ENCODE measurements at places on chromosomes 4 and X.

- DNase-seq: no peak
These were observed 40.9 kb upstream of the HMX1 start for GRCh38 chr4:8912506-8912905.

DNA sequence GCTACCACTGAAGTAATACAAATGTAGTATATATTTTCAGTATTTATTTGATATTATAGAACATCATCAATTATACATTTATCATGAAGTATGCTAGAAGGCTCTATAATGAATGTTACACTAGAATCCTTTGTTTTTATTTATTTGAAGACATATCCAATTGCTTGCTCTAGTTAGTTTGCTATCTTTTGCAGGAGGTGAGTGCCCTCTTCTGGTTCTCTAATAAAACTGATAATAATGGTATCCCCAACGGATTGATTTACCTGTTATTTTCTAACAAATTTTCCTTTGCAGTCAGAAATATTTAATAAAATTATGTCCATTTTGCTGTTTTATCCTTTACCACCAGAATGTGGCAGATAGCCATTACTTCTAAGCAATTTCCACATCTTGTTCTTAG, 274.3 kb upstream of the TACR3 start:
- no peak for DNase-seq

GRCh38 chrX:134885336-134886001, 105.3 kb upstream of the SMIM10 start:
- DNase-seq: no peak

DNA sequence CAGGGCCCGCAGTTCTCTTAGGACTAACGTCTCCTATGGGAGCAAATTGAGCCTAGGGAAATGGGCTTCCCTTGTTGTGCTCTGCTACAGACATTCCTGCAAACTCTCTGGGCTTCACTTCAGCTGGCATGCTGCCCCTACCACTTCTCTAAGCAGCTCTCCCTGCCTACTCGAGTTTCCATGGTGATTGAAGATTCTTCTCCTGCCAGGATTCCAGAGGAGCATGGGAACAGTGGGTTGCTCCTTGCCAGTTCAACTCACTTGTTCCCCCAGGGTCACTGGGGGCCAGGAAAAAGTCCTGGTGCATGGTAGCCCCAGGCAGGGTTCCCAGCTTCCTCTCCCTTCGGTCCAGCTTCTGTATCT, 21.1 kb upstream of the WDR17 start:
- DNase-seq: no peak

- DNase-seq: no peak
These were observed 68.6 kb upstream of the ADGRG2 start for GRCh38 chrX:19190902-19191301.

DNA sequence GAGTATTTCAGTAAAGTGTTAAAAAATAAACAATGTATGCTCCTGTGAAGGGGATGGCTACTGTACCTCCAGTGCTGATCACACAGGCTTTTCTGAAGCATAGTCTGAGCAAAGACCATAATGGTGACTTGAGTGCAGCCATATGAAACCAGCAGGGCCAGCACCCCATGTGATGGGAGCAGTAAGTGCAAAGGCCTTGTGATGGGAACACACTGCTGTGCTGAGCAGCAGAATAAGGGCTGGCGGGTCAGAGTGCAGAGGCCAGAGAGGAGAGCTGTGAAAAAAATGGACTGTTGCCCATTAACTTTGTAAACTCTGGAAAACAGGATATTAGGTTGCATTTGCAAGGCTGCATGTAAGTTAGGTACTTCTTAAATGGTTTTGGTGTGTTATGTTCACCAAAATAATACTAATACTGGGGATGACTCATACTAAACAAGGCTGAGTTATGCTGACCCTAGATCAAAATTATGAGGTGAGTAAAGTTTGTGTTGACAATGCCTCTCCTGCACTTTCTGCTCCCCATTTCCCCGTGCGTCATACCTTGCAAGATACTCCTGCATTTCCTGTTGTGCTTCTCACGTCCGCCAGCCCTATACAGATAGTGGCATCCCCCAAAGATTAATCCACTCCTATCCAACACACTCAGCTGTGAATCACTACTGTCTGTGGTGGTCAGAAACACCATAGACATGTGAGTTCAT, 67.0 kb upstream of the FAM9A start:
- DNase-seq: no peak

DNA sequence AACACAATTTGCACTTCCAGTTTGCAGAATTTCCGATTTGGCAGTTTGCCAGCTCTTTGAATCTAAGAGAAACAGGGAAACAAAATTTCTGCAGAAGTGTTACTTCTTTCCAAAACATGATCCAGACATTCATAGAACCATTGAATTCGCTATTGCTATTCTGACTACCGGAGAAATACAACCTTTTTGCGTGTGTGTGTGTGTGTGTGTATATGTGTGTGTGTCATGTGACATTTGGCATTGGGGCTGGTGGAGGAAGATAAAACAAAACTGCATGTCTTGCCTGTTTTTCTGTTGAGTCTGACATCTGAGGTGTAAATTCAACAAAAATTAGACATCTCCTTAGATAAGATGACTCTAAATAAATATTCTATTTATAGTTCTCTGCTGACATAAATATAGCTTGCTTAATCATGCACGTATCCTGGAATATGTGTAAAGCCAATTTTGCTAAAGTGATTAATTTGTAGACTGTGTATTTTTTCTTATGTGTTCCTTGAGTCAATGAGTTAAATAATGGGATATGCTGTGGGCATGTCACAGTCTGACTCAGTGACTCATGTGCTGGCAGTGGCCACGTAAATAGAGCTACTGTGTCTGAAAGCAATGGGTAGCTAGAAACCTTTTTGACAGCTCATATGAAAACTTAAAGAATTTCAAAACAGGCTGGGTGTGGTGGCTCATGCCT, 98.9 kb downstream of the HPGD start:
- no peak for DNase-seq

DNA sequence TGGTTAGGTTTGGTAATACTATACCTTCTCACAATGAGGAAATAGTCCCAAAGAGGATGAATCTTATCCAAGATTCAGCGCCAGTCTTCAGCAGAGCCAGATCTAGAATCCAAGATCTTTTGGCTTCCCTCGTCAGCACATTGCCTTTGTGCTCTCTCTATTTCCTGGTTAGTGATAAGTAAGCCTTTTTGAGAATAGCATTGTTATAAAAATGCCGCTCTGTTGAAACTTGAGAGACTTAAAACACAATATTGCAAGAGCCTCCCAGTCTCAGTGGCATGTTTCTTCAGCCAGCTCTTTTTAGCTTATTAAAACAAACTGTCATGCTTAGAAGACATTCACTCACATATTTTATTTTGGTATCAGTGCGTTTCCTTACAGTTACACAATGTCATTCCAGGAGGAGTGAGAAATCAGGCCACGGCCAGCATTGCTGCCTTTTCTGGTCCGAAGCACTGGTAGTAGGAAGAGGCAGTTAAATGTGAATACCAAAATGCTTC, 141.4 kb downstream of the KLHL8 start:
- DNase-seq: no peak

- no peak for DNase-seq
These were observed 932 bp downstream of the GRIA2 start for GRCh38 chr4:157221426-157221894.

Measured in stimulated activated CD8-positive, alpha-beta memory T cell treated with anti-CD3 and anti-CD28 coated beads, Interleukin-4, amount 100 ng/mL, for 1 hour (primary cell).